Stimulated activated memory B cell treated with anti-CD40 and anti-IgM and Interleukin-4, amounts not matched to agents 10 μg/mL and 1 μg/mL and 100 μg/mL, for 72 hours (primary cell): ENCODE measurements at places on chromosomes 3 and 15.

- no peak for ATAC-seq
Measured at GRCh38 chr15:66155065-66155464, 98.5 kb downstream of the MEGF11 start.

DNA sequence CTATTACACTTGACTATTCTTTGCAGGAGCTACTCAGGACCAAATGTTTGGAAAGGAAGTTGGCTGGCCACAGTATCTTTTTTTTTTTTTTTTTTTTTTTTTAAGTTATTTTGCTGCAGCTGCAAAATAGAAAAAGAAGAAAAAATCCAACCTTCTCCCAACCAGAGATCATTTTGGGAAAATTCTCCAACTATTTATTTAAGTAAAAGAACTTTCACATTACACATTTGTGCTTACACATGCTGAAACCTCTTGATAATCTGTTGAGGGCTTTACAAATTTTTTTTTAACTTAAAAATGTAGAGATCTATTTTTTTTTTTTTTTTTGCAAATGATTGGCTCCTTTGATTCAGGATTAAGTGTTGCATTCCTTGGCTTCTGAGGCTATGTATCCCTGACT is 148.0 kb downstream of the POLR2M start:
- ATAC-seq: no peak

GRCh38 chr15:58626378-58626777 is 123.1 kb downstream of the ADAM10 start:
- no peak for ATAC-seq

- no peak for ATAC-seq
Measured at GRCh38 chr3:118369892-118370491, 664.7 kb downstream of the IGSF11 start.

GRCh38 chr3:127535901-127536829 is 54.4 kb downstream of the TPRA1 start:
- ATAC-seq: no peak

GRCh38 chr15:81170511-81170910 is 26.2 kb upstream of the IL16 start:
- no peak for ATAC-seq

GRCh38 chr15:25879438-25879837 is 16.3 kb upstream of the ATP10A start:
- no peak for ATAC-seq

DNA sequence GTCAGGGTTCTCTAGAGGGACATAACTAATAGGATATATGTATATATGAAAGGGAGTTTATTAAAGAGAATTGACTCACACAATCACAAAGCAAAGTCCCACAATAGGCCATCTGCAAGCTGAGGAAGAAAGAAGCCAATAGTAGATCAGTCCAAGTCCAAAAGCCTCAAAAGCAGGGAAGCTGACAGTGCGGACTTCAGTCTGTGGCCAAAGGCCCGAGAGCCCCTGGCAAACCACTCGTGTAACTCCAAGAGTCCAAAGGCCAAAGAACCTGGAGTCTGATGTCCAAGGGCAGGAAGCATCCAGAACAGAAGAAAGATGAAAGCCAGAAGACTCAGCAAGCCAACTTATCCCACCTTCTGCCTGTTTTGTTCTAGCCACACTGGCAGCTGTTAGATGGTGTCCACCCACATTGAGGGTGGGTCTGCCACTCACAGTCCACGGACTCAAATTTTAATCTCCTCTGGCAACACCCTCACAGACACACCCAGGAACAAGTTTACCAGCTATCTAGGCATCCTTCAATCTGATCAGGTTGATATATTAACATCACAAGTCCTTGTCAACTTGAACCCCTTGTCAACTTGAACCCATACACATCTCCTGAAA is 54.2 kb upstream of the ACAD9 start:
- ATAC-seq: no peak

GRCh38 chr15:39131609-39132008 is 449.3 kb upstream of the THBS1 start:
- no peak for ATAC-seq

DNA sequence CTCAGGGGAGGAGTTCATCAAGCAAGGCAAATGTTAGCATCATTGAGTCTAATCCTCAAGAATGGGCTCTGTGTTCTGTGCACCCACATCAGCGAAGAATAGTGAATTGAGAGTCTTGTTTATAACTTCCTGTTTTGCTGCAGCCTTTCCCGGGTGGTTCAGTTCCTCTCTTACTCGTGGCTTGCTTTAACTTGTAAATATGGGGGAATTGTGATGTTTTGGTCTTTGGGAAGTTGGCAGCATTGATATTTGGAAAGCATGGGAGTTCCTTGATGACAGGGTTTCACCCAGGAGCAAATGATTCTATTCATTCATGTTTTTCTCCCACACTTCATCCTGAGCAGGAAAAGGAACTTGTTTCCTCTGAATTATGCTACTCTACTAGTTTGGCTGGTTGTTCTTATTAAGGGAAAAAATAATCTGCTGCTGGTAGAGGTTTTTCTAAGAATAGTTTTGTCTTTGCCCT is 40.4 kb downstream of the GPD1L start:
- peak; percentile 45 for ATAC-seq

DNA sequence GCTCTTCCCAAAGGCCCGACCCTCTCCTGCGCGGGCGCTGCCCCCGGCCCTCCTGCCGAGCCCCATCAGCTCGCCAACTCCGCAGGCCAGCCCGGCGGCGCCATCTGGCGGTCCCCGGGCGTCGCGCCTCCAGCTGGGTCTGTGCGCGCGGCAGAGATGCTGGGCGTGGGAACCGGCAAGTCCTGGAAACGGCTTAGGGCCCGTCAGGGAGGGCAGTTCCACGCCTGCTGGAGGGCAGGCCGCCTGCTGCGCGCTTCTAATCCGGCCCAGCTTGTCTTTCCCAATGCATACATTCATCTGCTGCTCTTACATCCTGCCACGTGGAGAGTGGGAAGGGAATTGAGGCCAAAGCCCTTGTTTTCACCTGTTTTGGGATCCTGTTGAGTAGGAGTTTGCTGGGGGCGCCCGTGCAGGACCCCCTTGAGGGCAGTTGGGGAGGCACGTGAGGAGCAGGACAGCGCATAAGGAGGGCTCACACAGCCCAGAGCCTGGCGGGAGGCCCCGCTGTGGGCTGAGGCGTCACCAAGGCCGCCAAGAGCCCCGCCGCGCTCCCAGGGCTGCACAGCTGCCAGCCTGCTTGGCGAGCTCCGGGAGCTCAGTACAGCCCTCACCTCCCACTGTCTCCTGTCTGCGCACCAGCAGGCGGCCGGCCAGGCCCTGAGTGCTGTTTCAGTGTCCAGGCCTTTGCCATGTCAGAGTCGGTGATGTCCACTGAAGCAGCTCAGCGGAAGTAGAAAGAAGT is 165.6 kb downstream of the NSMCE3 start:
- peak; percentile 32 for ATAC-seq
